Right cardiac atrium (tissue), 5 donors: ENCODE measurements at places on chromosomes 16 and 17. TPM values are rescaled to one million over a fixed set of nuclear protein-coding genes. Genes with fewer than 3 reads are reported as not detected.

SLC35G6 gene
- polyA plus RNA-seq: not detected

KRTAP4-6 gene
- polyA plus RNA-seq: not detected

ZG16 gene
- not detected for polyA plus RNA-seq

- DNase-seq: peak; percentile 35
Measured at GRCh38 chr16:2858245-2859025, 465 bp upstream of the PRSS22 start.

DNA sequence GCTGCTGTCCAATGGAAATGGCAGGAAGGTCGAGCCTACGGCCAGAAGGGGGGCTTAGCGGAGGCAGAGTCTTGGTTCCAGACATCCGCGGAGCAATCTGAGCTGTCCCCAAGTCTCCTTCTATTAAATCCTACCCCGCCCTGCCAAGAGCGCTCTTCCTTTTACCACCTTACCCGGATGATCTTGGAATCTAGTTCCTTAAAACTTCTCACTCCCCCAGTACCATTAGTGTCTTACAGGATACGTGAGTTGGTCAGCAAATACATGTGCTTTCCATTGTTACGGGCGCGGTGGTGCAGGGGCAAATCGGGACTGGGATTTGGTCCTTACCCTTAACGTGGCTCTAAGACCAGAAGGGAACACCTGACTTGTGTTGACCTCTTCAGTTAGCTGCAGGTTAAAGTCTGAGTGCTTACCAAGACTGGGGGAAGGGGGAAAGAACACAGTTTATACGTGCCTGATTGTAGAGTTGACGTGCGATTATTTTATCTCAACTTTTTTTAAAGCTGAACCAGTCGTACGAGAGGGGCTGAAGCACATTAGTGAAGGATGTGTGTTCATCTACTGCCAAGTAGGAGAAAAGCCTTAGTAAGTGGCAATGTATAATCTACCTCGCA, 495 bp downstream of the TXNDC17 start:
- no peak for DNase-seq

- no peak for DNase-seq
Measured at GRCh38 chr16:14321542-14321941, 250.4 kb downstream of the MRTFB start.

- no peak for DNase-seq
Measured at GRCh38 chr16:71360378-71360777, 1.9 kb downstream of the CALB2 start.

DNA sequence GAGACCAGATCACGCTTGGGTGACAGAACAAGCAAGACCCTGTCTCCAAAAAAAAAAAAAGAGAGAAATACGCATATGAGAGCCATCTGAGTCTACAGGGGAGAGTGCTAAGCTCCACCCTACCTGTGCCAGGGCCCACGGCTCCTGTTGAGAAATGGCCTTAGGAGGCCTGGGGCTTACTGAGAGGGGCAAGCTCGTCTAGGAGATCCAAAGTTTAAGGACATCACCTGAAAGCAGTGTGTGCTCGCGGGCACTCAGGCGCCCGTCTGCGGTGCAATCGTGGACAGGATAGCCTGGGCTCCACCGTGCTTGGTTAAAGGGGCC, 14.5 kb upstream of the BAIAP2 start:
- no peak for DNase-seq

- DNase-seq: no peak
Measured at GRCh38 chr17:65638221-65638975, 77.0 kb upstream of the AXIN2 start.
